Right hindlimb (tissue), 1 donor: ENCODE measurements at places on chromosomes 7 and 10.

DNA sequence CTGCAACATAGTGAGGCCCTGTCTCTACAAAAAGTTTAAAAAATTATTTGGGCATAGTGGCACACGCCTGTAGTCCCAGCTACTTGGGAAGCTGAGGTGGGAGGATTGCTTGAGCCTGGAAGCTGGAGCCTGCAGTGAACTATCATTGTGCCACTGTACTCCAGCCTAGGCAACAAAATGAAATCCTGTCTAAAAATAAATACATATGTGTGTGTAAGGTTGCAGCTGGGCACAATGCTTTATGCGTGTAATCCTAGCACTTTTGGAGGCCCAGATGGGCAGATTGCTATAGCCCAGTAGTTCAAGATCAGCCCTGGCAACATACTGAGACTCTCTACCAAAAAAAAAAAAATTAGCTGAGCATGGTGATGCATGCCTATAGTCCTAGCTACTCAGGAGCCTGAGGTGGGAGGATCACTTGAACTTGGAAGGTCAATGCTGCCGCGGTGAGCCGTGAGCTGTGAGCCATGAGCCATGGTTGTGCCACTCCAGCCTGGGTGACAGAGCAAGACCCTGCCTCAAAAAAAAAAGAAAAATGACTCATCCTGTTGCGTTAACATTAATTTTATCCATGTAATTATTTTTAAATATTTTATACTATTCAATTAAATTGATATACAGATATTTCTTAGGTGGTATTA lies 38.3 kb downstream of the CCAR1 start:
- no peak for DNase-seq

DNA sequence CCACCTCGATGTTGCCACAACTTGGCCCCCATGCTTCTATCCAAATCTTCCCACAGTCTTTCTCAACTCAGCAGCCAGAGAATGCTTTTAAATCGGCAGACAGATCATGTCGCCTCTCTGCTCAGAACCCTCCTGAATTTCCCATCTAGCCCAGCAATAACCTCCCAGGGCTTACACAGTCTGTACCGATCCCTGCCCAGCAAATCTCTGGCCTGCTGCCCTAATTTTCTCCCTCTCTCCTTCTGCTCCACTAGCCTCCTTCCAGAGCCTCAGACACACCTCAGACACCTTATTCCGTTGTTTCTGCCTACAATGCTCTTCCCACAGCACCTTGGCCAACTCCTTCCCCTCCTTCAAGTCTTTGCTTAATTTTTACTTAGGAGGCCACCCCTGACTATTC lies 32.3 kb downstream of the MDH2 start:
- DNase-seq, result no peak

DNA sequence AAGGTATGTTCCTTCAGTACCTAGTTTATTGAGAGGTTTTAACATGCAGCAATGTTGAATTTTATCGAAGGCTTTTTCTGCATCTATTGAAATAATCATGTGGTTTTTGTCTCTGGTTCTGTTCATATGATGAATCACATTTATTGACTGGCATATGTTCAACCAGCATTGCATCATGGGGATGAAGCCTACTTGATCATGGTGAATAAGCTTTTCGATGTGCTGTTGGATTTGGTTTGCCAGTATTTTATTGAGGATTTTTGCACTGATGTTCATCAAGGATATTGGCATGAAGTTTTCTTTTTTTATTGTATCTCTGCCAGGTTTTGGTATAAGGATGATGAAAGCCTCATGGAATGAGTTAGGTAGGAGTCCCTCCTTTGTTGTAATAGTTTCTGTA lies 204.0 kb upstream of the GNAI1 start:
- no peak for DNase-seq

DNA sequence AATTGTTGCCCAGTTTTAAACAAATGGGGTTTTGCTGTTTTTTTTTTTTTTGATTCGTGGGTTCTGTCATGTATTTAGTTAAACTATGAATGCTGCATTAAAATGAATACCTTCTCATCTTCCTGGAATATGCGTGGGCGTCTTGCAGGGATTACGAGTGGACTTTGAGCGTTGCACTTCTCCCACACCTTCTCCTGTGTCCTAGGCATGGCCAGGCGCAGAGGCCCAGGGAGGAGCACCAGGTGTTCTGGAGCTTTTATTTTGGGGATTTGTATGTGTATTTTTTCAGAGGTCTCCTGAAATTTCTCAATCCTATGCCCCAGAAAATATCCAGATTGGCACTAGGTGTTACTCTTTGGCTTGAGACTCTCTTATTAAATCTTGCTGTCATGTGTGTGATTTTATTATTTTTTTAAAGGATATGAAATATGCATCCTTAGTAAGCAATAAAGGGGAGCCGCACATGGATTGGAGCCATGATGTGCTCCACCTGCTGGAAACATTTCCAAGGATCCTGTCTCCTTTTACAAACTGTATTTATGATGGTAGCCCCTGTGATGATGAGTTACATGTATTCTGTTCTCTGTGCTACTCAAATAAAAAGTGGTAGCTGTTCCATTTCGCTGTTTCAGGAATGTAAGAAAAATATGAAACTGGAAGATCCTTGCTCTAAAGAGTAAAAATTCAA lies 482.2 kb upstream of the KLF6 start:
- DNase-seq, result no peak

- DNase-seq, result no peak
Observed at GRCh38 chr10:101091546-101092290, 29.9 kb downstream of the KAZALD1 start.

DNA sequence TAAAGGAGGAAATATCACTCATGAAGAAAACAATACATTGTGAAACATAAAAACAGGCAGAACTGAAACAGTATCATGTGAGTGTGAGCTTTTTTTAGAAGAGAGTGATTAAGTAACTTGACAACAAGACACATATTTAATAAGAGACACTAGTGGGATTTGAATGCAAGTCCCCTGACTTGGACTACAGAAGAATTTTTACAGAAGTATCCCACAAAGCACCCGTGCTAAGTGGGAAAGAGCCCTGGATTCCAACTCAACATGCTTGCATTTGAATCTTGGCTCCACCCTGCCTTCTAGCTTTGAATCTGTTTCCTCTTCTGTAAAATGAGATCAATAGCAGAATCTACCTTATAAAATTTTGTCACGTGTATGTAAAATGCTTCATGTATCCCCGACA lies 166.2 kb downstream of the ZNF365 start:
- DNase-seq, result no peak

GRCh38 chr10:128473911-128474310 lies 347.7 kb upstream of the MKI67 start:
- DNase-seq, result peak; percentile 40

- DNase-seq, result peak; percentile 74
Observed at GRCh38 chr7:73992101-73992562, 35.8 kb upstream of the ELN start.

DNA sequence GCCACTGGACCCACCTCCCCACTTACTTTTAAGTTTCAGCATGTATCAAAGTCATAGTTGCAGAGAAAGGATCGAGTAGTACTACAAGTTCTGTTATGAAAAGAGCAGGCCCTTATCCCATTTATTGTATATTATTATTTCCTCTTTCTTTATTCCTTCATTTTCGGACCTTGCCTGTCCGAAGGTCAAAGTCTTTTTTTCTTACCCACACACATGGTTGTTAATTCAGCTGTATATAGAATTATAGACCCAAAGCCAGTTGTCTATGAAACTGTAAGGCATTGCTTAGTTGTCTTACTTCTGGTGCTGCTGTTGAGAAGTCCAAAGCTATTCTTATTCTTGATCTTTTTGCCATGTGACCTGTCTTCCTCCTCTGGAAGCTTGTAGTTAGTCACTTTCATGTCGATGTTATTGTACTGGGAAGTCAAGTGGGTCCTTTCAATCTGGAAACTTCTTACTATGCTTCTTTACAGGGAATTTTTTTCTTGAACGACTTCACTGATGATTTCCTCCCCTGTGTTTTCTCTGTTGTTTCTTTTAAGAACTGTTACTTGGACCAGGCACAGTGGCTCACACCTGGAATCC lies 8.3 kb downstream of the NUDT5 start:
- DNase-seq, result no peak

DNA sequence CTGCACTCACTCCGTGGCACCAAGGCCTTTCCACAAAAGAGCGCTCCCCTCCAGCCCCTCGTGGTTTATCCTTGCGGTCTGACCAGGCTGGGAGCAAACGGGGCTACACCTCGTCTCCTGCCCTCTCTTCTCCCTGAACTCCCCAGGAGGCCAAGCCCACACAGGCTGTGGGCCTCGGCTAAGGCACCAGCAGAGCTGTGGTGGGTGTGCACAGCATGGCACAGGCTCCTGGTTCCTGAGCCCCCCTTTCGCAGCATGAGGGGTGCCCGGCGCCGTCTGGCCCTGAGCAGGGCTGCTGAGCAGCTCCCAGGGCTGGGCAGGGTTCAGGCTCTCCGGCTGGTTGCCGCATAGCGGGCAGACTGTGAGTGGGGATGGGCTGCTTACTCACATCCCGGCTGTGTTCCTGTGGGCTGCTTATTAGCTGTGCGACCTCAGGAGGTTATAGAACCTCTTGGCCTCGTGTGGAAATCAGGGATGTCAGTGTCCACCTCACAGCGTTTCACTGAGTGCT lies 90.4 kb downstream of the ZMIZ1 start:
- no peak for DNase-seq

DNA sequence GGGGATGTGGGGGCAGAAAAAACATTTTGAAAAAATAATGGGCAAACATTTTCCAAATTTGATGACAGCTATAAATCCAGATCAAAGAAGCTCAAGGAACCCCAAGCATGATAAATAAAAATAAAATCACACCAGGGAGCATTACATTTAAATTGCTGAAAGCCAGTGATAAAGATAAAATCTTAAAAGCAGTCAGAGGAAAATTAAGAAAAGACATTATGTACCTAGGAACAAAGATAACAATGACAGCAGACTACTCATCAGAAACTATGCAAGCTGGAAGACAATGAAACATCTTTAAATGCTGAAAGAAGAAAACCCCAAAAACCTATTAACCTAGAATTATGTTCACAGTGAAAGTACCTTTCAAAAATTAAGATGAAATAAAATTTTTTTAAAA lies 23.3 kb downstream of the NEUROG3 start:
- DNase-seq, result no peak

DNA sequence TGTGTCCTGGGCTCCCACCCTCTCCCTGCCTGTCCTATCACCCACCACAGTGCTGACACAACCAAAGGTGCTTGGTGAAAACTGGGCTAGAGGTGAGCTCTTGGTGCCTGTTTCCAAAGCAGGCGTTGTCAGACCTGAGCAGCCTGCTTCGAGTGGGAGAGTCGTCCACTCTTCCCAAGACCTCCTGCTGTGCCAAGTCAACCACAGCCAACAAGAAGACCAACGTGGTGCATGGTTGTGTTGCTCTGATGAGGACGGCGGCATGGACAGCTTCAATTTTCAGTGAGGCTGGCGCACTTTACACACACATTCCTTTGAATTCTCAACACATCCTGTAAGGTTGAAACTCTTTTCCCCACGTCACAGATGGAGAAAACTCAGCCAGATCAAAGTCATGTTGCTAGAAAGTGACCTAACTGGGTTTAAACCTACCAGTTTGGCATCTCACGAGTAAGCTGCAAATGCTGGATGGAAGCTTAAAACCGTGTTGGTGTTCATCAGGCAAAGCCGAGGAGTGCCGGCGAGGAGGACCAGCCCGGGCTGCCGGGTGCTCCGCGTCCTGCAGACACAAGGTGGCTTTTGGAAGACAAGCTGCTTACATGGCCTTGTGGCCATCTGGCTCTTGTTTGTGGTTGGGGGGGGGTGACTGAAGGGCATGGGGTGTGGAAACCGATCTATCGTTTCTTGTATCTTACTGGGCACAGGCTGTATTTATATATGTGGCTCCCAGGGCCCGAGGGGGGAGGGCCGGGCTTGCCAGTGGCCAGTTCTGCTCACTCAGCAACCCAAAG lies 39.3 kb downstream of the INSIG1 start:
- DNase-seq, result no peak

GRCh38 chr10:17228091-17229015 lies at the start of gene VIM:
VIM (plus strand) TSS chr10:17228241; CDS start chr10:17229423, 1,182 bp downstream.
- DNase-seq, result peak; percentile 92

DNA sequence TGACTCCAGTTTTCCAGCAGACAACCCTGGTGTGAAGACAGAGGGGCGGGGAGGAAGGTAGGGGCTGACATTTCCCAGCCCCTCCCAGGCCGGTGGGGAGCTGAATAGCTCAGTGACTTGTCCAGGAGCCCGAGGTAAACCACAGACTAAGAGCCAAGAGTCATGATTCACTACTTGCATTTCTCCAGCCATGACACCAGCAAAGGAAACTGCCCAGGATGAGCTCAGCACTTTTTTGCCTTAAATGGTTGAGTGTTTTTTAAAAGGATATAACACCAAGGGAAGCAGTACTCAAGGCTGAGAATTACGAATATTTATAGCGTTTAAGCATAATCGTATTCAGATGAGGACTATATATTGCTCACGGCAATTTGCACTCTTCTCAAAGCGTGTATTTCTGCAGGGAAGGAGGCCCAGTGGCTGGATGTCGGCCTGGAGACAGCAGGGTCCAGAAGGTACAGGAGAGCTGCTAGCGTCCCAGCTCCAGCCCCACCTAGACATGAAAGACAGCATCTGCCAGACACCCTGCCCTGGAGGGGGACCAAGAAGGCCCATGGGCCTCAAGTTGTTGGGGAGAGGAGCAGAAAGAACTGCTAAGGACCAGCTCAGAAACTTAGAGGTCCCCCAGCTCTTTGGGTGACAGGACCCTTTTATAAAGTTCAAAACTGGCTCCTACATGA lies 141.4 kb downstream of the GRID1 start:
- peak; percentile 41 for DNase-seq

DNA sequence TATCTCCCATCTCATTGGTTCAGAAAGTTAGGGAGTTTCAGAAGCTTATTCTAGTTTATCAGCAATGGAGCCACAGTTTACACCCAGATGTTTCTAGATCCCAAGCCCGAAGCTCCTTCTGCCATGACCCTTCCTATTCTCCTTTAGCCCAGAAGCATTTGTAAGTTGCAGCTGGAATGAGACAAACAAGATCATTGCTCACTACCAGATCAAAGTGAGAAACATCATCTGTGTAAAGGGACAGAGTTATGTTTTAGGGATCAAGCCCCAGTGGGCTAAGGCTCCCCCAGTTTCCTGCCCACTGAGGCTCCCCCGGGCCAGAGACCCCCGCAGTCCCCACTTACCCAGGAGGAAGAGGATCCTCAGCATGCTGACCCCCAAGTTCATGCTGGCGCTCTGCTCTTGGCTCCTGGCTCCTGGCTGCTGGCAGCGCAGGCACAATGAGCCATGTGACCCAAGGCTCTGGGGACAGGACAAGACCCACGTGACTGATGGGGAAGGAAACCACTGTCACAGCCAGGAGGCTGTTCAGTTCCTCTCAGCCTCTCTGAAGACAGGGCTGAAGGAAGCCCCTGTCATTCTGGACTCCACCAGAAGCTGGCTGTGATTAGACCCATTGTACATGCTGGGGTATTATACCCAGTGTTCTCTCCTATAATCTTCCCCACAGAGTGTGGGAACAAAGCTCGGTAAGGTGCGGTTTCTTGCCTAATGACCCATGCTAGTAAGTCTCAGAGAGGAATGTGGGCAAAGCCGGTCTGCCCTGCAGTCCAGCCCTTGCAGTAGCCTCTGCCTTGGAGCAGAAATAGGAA lies at the start of gene TMEM273:
Gene TMEM273, minus strand, starts transcription at position 442 of the 812 bp plus-strand sequence. Its CDS starts 55 bp downstream, at position 387.
- peak; percentile 50 for DNase-seq
